ENCODE measurements at places on chromosomes 1 and 21.
A peak's percentile ranks its signal among the peaks of the same experiment; 100 is the strongest.

- no peak for DNase-seq
Measured at GRCh38 chr1:95927061-95927460, 693.1 kb downstream of the RWDD3 start.

DNA sequence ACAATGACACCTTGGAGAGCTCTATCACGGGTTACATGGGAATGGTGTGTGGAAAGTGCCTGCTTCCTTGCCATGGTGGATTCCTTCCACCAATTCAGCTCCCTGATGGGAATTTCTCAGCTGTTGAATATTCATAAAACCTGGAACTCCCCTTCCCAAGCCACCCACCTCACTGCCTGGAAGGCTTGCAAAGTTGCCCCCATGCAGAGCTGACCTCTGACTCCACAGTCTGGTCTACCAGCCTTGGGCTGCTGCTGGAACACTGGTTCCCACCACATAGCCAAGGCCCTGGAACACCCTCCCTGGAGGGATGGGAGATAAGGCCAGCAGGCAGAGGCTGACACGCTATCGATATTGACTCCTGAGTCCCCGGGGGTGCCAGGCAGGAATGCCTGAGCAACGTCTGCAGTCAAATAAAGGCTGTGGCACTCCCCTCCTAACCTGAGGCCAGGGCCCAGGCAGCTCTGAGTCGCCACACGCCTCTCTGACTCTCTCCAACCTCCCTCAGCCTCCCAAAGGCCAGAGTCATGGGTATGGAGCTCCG is 8.8 kb downstream of the CCDC24 start:
- no peak for DNase-seq

- no peak for DNase-seq
Measured at GRCh38 chr1:91217911-91218310, 186.7 kb downstream of the HFM1 start.

- DNase-seq: no peak
Measured at GRCh38 chr21:25925064-25925800, 190.5 kb downstream of the GABPA start.

DNA sequence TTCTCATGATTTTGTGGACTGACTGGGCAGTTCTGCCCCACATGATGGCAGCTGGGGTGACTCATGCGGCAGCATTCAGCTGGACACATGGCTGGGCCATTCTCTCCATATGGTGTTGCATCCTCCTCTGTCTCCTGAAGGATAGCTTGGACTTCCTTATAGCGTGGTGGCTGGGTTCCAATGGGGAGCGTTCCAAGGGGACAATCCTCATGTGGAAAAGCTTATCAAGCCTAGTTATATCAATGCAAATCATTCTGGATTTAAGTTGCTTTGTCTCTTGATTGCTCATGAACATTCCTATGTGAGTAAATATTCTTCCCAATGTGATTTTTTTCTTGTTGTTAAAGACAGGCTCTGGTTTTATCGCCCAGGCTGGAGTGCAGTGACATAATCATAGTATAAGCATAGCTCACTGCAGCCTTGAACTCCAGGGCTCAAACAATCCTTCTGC is 13.2 kb upstream of the SLC2A1 start:
- DNase-seq: no peak

GRCh38 chr1:229229137-229229720 is 41.7 kb upstream of the RAB4A start:
- DNase-seq: peak; percentile 36

DNA sequence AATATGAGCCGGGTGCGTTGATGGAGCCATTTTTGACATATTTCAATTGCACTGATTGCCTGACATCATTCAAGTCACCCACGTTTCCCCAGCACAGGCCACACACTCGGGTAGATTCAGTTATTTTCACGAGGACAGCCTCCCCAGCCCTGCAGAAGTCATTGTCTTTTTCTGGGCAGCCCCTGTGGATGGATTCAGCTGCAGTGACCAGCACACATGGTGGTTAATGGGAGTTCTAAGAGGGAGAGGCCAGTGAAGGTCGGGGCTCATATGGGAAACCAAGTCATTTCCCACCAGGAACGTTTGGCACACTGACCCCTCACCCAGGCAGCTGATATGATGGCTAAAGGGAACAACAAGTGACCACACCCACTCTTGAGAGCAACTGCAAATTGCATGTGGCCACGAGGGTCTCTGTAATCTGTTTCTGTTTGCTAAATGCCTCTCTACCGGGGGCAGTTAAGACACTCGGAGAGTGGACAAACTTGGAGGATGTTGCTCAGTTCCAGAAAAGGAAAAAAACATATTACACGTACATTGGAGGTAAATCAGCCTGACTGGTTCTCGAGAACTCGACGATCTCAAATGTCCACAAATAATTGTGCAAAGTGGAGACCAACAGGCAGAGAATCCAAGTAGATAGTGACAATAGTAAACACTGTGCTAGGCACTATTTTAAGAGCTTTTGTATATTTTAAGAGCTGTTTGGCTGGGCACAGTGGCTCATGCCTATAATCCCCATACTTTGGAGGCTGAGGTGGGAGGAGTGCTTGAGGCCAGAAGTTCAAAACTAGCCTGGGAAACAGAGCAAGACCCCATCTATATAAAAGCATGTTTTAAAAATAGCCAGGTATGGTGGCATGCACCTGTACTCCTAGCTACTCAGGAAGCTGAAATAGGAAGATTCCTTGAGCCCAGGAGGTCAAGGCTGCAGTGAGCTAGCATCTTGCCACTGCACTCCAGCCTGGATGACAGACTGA is 167.2 kb upstream of the IRF2BP2 start:
- DNase-seq: no peak

DNA sequence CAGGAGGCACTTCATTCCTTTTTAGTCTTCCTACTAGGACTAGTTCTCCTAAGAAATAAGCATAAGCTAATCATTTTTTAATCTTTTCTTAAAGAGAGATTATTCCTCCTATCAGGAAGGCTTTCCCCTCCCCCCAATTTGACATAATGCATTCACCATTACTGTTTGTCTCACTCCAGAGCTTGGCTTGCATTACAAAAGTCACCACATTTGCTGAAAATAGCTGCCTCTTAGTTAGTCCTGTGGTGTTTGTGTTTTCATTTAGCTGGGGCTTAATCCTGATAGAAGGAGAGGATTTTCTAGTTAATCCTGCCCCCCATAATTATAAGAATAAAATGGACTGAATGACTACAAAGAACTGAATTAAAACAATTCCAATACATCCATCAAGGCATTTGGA is 307.1 kb upstream of the RRP15 start:
- DNase-seq: no peak

GRCh38 chr1:106613068-106613467 is 443.4 kb upstream of the PRMT6 start:
- no peak for DNase-seq

DNA sequence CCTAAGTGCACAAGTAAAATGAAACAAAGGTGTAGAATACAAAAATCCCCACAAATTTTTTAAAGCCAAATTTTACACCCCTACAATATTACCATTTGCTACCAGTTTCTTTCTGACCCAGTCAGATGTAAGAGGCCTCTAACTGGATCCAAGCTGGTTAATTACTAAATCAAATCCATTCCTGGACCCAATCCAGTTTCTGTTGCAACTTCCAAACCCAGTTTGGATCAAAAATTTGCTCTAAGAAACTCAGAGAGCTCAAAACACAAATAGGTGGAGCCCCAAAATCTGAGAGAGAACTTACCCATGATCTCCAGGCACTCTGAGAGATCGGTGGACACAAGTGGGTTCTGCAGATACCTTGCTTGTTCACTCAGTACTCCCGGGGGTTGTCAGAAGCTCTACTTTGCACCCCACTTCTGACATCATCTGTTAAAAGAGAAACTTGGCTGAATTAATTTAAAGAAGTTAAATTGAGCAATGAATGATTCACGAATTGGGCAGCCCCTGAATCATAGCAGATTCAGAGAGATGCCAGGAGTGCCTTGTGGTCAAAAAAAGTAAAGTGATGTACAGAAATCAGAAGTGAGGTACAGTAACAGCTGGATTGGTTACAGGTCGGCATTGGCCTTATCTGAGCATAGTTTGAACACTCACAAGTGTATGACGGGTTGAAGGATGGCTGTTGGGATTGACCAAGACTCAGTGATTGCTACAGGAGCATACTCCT is 448.0 kb downstream of the KCNT2 start:
- DNase-seq: no peak

- no peak for DNase-seq
Measured at GRCh38 chr1:211549092-211549711, 29.8 kb downstream of the SLC30A1 start.

GRCh38 chr1:155126556-155127104 is 1.0 kb upstream of the EFNA1 start:
- DNase-seq: peak; percentile 92
